Endothelial cell of umbilical vein (primary cell): ENCODE measurements at places on chromosomes 2 and 18. TPM values are rescaled to one million over a fixed set of nuclear protein-coding genes. Genes with fewer than 3 reads are reported as not detected.
A peak's percentile ranks its signal among the peaks of the same experiment; 100 is the strongest.

Gene TOGARAM2
- not detected in 2 replicates for total RNA-seq

Gene GCKR
- total RNA-seq, result 0.27 and 1.2 TPM in 2 replicates

Gene LRP1B
- 0.07 TPM in 2 replicates for total RNA-seq

DNA sequence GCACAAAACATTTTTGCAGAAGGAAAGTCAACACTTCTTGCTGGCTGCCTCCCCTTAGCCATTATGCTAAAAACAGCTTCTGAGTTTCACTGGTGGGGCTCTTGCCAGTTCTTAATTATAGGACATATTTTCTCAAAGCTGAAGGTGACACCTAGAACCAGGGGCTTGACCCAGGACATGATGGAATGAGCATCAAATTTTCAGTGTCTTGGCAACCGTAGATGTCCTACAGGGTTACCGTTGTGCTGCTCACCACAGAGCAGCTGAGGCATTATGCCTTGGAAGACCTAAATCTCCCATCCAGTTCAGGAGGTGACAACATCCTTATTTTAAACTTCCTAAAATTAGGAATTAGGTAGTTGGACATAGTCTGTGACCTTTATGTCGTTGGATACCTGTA is 46.7 kb downstream of the TMEM185B start:
- DNase-seq, result no peak

DNA sequence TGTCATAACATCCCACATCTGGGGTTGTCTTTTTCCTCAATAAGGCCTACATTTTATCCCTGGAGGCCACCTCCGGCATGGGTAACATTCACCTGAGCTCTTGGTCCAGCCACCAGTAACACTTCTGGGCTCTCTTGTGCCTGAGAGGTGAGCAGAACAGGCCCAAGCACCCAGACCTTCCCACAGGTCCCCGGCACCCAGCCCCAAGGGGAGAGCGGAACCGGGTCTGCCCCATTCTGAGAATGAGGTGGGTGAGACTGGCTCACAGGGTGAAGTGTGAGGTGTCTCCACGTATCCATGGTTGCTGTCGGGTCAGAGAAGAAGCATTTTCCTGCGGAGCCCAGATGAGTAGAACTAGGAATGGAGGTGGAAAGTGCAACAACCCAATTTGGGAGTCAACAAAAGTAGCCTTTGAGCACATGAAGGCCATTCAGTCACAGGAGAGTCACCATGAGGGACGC is 496.7 kb upstream of the MYT1L start:
- DNase-seq, result no peak

DNA sequence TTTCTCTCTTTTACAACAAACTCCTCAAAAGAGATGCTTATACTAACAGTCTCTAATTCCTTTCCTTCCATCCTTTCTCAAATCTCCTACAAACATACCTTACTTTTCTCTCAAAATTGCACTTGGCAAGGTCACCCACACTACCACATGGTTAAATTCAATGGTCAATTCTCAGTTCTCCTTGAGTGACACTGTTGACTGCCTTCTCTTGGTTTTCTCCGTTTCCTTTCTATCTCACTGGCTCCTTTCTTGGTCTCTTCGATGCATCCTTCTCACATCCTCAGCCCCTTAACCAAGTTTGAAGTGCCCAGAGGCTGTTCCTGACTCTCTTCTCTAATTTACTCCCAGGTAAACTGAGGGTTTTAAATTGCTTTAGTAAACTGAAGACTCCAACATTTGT is 12.5 kb downstream of the C1D start:
- DNase-seq, result no peak

DNA sequence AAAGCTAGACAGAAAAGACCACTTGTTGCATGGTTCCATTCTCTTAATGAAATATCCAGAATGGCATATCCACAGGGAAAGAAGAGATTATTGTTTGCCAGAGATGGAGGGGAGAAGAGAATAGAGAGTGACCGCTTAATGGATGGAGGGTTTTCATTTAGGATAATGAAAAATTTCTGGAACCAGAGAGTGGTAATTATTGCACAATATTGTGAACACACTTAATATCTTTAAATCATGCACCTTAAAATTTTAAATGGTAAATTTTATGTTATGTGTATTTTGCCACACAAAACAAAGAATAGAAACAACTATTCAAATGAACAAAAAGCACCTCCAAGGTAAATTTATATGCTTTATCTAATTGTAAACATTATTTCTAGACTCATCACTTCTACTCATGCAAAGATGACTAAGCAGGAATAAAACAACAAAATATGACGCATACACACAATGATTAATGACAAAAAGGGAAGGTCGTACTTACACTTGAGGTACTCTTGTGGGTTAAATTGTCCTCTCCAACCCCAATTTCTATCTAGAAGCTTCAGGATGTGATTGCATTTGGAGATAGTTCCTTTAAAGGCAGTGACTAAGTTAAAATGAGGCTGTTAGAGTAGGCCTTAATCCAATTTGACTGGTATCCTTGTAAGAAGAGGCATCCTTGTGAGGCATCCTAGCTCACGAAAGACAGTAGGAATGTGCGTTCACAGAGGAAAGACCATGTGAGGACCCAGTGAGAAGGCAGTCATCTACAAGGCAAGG is 18.7 kb upstream of the DHRS9 start:
- DNase-seq, result peak; percentile 44

- DNase-seq, result no peak
Measured at GRCh38 chr2:180876506-180876905, 103.9 kb upstream of the UBE2E3 start.

DNA sequence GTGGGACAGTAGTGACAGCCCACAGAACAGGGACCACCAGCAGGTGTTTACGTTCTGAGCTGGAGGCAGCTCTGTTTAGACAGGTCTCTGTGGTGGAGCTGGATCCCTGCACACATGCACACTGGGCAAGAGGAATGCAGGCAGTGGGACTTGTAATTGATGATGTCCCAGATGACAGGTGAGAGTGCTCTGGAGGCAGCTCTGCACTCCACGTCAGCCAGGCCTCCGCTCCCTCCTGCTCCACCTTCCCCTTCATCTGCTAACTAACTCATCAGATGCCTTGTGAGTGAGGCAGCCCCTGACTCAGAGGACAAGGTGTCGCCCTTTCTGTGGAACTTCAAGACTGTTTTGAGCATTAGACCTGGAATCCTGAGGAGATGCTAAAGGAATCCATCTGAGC is 53.2 kb downstream of the SH3YL1 start:
- no peak for DNase-seq
